ENCODE measurements at places on chromosomes 7 and 10. TPM values are rescaled to one million over a fixed set of nuclear protein-coding genes. Genes with fewer than 3 reads are reported as not detected.

The NAMPT gene
- total RNA-seq: 67.0 TPM

The CCT6A gene
- 435 TPM for total RNA-seq

The RADIL gene
- total RNA-seq: 0.57 TPM

The SLC39A12 gene
- total RNA-seq: not detected

The LIPK gene
- not detected for total RNA-seq

The ZNF503 gene
- 2.8 TPM for total RNA-seq

The GALNT17 gene
- not detected for total RNA-seq

The DDX50 gene
- total RNA-seq: 43.7 TPM

The DGKI gene
- total RNA-seq: 21.6 TPM

The NYAP1 gene
- 0.20 TPM for total RNA-seq

The TUBAL3 gene
- not detected for total RNA-seq

The THSD7A gene
- total RNA-seq: not detected

The CCDC3 gene
- total RNA-seq: 0.48 TPM

The TFR2 gene
- not detected for total RNA-seq

The ARHGEF35 gene
- not detected for total RNA-seq

The GCK gene
- not detected for total RNA-seq

The BAG3 gene
- total RNA-seq: 30.5 TPM

The MBL2 gene
- total RNA-seq: not detected

The PGAM2 gene
- not detected for total RNA-seq

The EIF5AL1 gene
- total RNA-seq: 1.0 TPM
